ENCODE measurements at places on chromosomes 16 and 17. TPM values are rescaled to one million over a fixed set of nuclear protein-coding genes. Genes with fewer than 3 reads are reported as not detected.

Gene GNGT2
- total RNA-seq: 0.90 TPM

Gene HBA1
- 1,094 TPM for total RNA-seq

Gene CD300A
- 2.0 TPM for total RNA-seq

Gene ADAMTS18
- total RNA-seq: not detected

Gene RGS9
- 2.3 TPM for total RNA-seq

Gene MT4
- not detected for total RNA-seq

Gene MT1M
- total RNA-seq: 5.2 TPM

Gene KRTAP4-1
- not detected for total RNA-seq

DNA sequence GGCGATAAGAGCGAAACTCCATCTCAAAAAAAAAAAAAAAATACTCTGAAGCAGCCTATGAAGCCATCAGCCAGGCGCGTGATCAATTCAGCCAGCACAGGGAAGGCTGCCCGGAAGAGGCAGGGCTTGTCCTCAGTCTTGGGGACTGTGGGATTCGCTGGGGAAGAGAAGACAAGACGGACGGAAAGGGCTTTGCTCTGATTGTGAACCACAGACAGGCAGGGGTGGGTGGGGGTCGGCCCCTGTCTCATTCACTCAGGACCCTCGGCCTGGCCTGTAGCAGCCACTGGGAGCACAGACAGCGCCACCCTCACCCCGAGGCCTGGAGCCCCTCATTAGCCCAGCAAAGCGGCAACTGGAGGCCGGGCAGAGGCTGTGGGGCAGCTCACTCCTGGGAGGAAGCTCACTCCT, 37.2 kb downstream of the ABR start:
- DNase-seq: no peak

DNA sequence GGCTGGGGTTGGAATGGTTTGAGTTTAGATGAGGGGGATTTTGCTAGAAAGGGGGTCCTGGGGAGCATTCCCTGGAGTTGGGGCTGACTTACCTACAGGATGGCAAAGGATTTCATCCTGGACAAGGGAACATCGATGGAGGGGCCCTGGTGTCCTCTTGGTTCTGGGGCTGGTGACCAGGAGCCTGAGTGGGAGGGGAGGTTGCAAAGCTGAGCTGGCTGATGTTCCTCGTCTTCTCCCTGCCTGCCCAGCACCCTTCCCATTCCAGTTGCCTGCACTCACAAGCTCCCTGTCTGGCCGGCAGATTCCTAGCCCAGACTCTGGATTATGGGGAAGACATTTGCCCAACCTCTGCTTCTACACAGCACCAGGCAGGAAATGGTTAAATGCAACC, 37.2 kb downstream of the ITGAE start:
- DNase-seq: no peak

DNA sequence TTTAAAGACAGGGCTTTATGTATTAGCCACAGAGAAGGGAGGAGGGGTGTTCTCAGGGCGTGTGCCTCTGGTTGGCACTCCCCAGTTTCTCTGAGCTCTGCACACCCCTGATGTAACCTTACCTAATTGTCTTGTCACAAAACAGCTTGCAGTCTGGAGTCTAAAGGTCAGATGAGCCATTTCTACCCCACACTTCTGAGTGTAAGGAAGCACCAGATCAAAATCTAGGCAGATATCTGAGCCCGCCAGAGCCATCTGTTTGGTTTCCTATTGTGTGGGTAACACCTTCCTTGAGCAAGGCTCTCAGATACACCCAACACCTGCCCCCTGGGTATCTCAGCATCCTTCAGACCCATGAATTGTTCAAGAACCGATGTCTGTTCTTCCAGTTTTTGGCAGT, 15.5 kb downstream of the CDH1 start:
- DNase-seq: no peak

DNA sequence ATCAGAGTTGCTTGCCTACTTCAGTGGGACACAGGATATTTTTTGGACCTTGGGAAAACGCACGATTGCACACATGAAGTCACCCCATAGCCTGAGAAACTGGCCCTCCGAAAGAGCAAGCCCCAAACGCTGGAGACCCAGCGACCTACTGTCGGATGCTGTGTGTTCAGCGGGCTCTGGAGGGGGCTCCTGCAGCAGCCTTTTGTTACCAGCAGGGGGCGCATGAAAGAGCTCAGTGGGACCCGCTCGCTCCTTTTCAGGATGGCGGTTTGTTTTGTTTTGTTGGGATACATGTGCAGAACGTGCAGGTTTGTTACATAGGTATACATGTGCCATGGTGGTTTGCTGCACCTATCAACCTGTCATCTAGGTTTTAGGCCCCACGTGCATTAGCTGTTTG, 28.4 kb downstream of the MYH3 start:
- DNase-seq: no peak

DNA sequence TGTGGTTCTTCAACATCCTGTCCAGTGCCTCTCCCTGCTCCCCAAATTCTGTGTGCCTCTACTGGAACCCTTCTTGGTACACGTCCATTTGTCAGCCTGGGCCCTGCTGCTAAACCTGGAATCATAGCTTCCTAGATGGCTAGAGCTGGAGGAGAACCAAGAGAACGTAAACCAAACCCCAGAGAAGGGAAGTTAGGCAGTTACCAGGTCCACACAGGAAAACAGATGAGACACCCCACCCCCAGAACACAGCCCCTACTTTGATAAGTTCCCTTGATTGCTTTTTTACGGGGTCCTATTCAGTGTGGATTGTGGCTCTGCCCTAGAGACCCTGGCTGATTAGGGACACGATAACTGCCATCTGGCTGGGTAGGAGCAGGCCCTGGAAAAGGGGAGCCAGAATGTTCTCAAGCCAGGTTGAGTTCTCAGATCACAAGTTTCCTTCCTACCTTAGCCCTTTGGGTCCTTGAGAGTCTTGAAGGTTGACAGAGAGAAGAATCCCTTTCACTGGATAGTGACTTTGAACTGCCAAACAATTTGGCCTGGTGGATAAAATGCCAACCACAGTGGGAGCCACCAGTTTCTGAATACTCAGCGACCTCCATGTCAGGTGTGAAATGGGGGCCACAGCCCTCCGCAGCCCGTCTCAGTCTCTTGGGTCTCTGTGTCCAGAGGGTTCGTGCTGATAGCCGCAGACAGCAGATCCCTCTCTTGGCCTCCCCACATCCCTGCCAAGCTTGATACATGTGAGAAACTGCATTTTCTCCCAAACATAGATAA, 7.9 kb downstream of the TBX4 start:
- no peak for DNase-seq

DNA sequence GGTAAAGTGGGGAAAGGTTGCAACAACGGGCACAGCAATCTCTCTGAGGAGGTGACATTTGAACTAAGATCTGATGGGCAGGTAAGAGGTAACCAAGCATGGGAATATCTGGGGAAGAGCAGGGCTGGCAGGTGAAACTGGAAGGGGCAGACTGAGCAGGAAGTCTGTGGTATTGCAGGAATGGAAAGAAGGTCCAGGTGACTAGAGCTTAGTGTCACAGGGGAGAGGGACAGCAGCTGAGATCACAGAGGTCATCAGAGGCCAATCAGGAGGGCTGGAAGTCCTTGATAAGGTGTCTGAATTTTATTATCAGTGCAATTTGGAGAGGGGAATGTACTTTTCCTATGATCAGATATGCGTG, 73.3 kb upstream of the DHX40 start:
- DNase-seq: peak; percentile 30
